ENCODE measurements at places on chromosomes 11 and 22. TPM values are rescaled to one million over a fixed set of nuclear protein-coding genes. Genes with fewer than 3 reads are reported as not detected.

The ABTB2 gene
- 43.0 TPM for total RNA-seq

The TRIM29 gene
- 20.8 TPM for total RNA-seq

The PKP3 gene
- 40.1 TPM for total RNA-seq

The EML3 gene
- total RNA-seq, result 21.4 TPM

The OR52B6 gene
- total RNA-seq, result not detected

The MCHR1 gene
- total RNA-seq, result not detected

The SCGB2A2 gene
- not detected for total RNA-seq

The FAT3 gene
- 0.35 TPM for total RNA-seq

The PICK1 gene
- total RNA-seq, result 13.3 TPM

The NF2 gene
- total RNA-seq, result 11.1 TPM

The PKDREJ gene
- total RNA-seq, result not detected

The KCTD14 gene
- 2.0 TPM for total RNA-seq

Data from A549 treated with AZD2906 at 1 μM for 4 hours (cell line).